ENCODE measurements at places on chromosomes 16 and 17.

- DNase-seq, result no peak
These were observed 17.0 kb upstream of the SP6 start for GRCh38 chr17:47867813-47868533.

- DNase-seq, result no peak
These were observed 999.7 kb downstream of the CDH11 start for GRCh38 chr16:64122177-64122576.

DNA sequence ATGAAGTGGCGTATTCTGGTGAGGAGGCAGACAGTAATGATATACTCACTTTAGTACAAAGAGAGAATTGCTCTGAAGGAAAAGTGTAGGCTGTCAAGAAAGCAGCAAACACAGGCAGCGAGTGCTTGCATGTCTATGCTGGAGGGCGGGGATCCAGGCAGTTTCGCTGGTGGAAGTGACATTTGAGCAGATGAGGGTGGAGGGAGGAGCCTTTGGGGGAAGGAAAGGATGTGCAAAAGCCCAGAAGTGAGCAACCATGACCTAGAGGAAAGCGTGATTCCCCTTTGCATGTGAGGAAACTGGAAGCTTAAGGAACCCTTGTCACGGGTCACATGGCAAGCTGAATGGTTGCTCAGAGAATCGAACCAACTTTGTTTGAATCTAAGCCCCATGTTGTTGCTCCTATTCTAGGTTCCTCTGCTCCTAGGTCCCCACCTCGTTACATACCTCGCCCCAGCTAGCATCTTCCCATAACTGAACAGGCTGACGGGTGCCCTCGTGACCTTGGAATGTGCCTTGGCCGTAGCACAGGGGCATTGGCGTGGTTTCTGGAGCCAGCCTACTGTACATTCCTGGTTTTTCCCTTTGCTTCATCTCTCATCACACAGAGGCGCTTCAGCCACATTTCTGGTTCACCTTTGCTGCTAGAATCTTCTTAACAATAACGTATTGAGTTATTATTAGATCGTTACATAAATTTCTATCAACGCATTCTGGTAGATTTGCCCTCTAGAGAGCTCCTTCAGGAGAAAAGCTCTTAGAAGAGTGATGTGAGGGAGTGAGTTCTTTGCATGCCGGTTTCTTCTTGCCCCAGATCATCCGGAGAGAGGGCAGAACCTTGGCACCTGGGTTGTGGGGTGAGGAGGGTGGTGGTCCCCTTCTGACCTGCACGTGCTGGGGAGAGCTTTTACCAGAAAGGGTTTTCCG, 191.8 kb downstream of the SNX29 start:
- DNase-seq, result no peak

DNA sequence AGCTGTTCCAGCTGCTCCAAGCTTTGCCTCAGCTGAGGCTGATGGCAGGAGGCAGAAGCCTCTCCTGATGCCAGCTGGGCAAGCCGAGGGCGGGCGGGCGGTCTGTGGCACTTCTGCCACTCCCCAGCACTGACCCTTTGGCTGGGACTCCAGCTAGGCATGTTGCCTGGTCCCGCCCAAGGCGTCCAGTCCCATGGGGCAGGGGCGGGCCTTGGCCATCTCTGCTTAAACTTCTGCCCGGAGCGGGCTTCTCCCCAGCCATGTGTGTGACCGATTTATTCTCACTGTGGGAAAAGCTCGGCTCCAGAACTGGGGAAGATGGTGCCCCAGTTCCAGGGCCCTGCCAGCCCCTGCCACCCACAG, 349.1 kb downstream of the SEC14L1 start:
- DNase-seq, result no peak

- no peak for DNase-seq
These were observed 14.0 kb upstream of the PVALEF start for GRCh38 chr17:81151278-81151677.

DNA sequence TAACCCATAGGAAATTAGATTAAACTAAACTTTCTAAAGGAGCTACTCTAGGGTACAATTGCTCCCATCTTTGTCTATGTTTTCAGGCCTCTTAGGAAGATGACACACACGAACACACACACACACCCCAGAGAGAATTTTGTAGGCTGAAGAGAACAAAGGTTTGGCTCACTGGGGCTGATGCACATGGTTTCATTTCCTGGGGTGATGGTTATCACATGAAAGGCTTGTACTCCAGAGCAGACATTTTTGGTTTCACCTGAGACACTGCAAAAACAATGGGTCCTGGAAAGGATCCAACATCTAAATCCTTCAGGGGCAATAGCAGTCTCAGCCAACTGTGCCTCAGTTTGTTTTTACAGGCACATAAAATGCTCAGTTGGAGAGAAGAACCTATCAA, 62.8 kb downstream of the GRB7 start:
- no peak for DNase-seq

GRCh38 chr16:8623634-8624033, 2.1 kb downstream of the METTL22 start:
- DNase-seq, result no peak

DNA sequence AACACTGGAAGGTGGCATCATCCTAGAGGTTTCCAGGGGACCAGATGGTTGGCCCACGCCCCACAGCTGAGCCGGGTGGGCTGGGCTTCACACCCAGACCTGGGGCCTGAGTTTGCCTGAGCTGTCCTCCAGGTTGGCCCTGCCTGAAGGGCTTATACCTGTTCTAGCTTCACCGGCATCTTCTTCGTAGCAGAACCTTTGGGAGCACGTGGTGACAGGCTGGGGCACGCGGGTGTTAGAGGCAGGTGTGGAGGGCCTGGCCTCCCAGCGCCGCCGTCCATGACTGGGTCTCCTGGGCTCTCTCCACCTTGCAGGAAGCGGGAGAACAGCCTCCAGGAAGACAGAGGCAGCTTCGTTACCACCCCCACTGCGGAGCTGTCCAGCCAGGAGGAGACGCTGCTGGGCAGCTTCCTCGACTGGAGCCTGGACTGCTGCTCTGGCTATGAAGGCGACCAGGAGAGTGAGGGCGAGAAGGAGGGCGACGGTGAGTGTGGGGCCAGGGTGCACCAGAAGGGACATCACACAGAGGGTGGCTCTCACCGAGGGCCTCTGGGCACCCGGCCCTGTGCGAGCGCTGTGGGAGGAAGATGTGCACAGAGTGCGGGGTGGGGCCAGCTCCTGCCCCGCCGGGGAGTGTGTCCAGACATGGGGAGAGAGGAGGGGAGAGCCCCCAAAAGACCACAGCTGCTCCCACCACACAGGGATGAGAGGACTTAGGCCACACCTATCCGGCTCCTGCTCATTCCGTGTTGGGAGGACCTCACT, 4.6 kb upstream of the TEDC2 start:
- DNase-seq, result no peak

DNA sequence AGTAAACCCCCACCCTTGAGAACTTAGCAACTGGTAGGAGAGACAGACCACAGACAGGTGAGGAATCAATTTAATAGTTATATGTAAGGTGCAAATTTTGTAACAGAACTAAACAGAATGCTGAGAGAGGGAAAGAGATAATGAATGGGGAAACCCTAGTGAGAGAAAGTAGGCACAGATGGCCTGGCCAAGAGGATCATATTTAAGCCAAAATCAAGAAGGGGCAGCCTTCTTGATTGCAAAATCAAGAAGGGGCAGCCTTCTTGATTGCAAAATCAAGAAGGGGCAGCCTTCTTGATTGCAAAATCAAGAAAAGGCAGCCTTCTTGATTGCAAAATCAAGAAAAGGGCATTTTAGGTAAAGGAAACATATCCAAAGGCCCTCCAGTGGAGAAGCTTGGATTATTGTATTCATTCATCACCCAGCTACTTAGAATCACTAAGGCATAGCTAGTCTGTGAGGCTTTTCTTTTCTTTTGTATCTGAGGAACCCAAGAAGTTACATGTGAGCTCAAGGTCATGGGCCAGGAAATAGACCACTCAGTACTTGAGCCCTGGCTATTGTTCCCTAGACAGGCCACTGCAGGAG, 190.6 kb downstream of the CYLD start:
- DNase-seq, result no peak

DNA sequence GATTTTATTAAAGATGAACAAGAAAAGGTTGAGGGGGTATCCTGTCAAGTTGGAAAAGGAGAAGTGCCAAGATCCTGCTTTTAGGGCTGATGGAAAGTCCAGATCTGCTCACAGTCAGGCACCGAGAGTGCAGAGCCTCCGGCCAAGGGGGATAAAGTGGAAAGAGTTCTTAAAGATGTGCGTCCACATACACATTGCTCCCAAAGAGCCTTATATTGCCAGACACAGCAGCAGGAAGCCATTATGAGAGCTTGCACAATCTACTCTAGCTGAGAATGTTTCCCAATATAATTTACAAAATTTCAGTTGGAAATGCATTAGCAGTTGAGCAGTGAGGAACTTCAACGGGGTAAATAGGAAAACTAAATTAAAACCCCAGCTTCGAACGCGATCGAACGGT, 95.6 kb downstream of the SALL1 start:
- DNase-seq, result no peak

DNA sequence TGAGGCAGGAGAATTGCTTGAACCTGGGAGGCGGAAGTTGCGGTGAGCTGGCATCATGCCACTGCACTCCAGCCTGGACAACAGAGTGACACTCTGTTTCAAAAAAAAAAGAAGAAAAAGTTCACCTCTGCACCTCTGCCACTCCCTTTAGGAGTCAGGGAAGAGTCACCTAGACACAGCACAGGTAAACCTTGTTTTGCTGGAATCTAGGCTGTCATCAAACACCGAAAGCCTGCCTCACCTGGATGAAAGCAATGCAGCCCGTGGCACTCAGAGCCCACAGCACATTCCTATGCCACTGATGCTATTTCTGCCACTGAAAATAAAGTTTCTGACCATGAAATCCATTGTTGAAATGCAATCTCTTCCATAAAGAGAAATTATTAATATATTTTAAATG, 22.2 kb downstream of the CFAP52 start:
- DNase-seq, result no peak

DNA sequence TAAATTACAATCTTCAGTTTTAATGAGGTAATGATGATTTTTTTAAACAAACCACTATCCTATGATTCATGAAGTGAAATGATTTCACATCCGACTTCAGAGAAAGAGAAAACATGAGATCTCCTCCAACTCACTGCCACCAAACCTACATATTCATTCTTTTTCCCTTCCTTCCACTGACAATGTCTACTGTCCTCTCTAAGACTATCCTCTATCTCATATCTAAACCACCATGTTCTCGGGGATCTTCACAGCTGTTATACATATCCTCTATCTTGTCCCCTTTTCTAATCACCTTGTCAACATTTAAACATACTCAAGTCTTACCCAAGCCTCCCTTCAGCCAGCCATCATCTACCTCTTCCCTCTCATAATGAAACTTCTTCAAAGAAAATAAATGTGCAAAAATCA, 53.5 kb downstream of the SMURF2 start:
- peak; percentile 33 for DNase-seq

DNA sequence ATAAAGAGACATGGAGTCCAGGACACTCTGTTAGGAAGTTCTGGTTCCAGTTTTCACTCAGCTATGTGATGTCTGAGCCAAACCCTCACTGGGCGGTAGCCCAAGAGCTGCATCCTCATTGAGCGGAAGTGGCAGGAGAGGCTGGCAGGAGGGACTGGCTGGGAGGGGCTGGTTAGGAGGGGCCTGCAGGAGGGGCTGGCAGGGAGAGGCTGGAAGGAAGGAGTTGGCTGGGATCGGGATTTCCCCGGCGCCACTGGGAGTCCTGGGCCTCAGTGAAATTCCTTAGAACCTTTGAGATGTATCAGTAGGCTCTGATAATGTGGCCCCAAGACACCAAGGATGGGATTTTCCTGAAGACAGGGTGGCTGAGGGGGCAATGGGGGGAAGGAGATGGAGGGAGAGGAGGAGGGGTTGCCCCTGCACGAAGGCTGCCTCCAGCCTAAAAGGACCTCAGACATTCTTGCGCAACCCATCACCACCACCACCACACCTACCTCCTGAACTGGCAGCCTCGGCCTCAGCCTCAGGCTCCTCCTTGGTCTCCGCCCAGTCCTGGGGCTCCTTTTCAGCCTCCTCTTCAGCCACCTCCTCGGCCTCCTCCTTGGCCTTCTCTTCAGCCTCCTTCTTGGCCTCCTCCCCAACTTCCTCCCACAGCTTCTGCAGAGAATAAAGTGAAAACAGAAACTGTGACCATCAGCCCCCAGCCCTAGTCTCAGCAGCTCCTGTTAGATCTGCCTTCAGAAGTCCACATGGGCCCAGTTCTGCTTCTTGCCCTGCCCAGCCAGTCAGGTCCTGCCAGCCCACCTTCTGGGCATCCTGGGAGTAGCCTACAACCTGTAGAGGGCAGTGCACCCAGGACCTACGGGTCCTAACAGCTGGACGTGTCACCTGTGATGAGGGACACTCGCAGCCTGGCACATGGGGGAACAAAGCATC, 31.7 kb downstream of the CNGB1 start:
- peak; percentile 73 for DNase-seq

DNA sequence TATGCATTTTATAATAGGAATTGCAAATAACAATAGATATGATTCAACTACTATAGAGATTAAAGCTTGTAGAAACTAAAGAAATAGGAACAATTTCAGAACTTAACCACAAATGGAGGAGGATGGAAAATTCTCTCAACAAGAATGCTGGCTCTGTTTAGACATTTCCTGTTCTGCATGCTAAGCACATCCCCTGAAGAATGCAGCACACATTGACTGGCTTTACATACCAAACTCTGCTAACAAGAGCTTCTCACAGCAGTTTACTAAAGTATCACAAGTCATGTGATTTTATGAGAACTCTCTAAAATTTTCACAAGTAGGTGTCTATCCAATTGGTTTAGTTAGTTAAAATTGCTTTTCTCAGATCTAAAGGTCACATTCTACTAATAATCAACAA, 85.2 kb downstream of the SPAG9 start:
- DNase-seq, result peak; percentile 91

DNA sequence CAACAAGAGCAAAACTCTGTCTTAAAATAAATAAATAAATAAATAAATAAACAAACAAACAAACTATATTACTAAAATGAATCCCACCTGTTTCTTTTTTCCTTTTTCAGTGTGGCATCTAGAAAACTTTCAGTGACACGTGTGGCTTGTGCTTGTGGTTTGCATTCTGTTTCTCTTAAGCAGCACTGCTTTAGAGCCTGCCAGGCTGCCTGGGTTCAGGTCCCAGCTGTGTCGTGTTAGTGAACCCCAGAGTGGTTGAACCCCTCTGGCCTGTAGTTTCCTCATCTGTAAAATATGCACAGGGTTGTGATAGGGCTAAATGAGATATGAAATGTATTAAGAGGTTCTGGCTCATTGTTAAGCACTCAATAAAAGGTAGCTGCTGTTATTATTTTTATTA, 12.1 kb upstream of the EPN3 start:
- no peak for DNase-seq

DNA sequence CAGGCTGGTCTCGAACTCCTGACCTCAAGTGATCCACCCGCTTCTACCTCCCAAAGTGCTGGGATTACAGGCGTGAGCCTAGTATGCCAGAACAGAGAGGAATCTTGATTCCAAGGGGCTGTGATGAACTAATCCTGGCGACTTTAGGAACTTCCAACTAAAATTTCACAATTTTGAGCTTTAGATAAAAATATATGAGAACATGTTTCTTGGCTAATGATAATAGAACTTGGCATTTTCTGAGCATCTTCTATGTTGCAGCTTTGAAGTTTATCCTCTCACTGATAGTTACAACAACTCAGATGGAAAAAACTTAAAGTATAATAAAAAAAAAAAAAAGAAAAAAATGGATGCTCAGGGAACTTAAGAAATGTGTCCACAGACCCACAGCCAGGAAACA, 69.8 kb upstream of the WSCD1 start:
- no peak for DNase-seq

Measured in fibroblast of skin of scalp (primary cell).